ENCODE measurements at places on chromosomes 3 and 15.

DNA sequence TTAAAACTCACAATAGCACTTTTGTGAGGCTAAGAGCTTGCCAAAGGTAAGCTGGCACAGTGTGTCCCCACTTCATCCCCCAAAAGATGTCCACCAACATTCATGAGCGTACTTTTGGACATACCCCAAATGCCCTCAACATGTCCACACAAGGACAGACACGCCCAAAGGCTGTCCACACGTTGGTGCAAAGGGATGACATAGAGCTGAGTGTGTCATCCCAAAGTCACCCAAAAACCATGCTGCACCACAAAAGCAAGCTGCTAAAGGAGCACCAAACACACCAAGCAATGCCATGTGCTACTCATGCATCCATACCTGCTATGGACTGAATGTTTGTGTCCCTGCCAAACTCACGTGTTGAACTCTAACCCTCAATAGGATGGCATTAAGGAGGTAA, 57.9 kb downstream of the KLF13 start:
- DNase-seq, result no peak

DNA sequence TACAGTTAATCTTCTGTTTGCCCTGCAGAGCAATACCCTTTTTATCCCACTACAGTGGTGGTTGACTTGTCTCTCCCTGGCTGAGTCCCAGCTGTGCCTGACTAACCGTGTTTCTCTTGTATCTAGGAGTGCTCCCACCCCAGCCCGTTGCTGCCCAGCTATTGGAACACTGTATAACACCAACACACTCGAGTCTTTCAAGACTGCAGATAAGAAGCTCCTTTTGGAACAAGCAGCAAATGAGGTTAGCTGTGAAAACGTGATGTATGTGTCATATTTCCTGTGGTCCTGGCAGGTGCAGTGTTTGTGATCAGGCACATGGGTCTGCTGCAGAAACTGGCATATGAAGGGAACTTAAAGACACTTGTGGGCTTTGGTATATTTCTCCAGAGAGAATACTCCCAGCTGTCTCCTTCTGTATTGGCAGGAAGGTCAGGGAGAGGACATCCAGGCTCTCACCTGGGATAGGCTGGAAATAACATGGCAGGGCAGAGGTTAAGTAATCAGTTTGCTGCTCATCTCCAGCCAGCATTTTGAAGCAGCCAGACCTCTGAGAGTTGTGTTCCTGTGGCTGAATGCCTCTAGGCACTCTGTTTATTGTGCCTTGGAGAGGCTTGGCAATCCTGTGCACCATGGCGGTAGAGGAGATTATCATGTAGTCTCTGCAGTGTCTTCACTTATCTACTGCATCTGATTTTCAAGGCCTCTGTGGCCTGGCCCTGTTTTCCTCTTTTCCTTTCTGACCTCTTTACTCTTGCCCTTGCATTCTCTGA, 34.8 kb downstream of the ATG7 start:
- no peak for DNase-seq

DNA sequence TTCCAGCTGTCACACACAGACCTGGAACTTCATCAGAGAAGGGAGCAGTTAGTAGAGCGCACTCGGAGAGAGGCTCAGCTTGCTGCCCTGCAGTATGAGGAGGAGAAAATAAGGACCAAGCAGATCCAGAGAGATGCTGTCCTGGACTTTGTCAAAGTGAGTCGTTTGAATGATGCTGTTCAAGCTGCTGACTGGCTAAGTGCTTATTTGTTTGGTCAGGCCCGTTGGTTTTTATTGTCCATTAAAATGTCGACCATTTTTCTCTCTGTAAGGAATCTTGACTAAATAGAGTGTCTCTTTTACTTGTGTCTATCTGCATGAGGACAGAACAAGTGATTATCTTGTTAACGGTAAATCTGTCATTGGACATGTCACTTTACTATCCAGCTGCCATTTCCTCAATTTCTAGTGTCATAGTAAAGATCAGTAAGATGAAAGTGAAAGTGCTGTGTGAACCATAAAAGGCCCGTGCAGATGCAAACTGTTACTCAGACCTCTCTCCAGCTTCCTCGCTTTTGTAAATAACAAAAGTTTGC, 56.9 kb downstream of the LRCH3 start:
- DNase-seq, result no peak

DNA sequence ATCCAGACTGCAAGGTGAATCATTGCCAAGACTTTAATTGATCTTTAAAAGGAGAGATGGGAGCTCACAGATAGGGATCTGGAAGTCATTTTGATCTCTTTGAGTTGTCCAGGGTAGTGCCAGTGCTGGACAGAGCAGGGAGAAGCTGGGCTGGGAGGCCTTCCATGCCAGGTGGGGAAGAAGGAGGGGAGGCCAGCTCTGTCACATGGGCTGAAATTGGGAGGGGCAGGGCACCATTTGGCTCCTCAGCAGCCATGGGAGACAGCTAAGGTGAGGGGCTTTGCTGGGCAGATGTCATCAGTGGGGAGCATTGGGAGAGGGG, 23.4 kb downstream of the SMAD6 start:
- no peak for DNase-seq

DNA sequence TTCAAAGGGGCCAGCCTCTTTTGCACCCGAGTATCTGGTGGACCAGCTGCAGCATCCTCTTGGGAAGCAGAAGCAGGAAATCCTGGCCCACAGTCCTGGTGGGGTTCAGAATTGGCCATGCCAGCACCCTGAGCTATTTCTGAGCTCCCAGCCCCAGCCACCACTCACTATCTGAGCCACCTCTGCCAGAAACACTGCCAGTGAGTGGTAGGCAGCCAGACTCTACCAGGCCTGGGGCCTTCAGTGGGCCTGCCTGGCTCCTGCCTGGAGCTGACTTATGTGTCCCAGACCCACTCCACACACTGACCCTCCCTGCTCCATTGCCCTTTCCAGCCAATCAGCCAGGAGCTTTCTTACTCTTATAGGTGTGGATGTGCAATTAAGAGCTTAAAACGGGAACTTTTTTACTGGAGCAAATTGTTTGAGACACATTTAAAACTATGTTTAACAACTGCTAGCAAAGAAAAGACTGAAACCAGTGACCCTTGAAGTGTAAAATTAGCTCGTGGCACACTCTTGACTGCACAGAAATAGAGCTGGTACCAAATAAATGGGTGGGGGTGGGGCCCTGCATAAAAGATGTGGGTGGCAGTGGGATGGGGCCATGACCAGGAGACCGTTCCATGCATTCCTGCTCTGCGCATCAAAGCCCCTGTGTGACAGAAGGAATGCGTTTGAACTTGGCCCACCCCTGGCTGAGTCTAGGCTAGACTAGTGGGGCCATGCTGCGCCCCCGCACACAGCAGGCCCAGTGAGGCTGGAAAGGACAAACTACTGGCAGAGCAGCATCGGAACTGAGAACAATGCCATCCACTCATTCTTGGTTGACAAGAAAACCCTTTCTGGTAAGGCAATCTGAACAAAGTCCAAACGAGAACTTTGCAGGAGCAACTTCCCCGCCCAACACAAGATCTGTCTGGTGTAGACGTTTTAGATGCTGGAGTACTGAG, 48.0 kb downstream of the CTNNB1 start:
- no peak for DNase-seq

GRCh38 chr15:63727542-63727941, 106.2 kb downstream of the HERC1 start:
- DNase-seq, result no peak

DNA sequence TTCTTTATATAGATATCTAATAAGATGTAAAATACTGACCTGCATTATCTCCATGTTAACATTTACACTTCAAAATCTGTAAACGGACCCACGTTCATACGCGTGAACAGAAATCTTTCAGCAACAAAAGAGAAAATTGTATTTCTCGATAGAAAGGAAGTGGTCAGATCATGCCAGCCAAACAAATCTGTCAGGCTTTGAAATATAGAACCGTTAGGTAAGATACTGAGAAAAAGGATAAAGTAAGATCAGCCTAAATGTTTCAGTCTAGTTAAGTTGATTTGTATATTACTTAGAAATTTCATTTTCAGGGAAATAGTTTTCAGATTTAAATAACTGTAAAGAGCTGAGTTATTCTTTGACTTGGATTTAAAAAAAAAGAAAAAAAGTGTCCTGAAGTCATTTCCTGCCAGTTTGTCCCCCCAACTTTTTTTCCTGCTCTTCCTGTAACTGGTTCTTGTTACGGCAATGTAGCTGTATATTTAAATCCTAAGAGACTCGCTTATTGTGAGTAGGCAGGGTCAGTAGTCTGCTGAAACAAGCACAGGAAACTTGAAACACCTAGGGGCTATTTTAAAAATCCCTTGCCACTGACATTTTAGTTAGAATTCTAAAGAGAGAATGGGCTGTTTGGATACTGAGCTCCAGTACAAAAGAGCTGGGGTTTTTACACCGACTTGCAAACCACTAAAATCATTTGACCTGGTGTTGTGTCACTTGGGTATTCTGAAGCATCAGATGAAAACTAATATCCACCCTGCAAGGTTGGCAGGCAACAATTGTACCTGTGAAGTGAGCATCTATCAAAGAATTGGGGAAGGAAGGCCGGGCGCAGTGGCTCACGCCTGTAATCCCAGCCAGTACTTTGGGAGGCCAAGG, 237.5 kb downstream of the UBE2E2 start:
- DNase-seq, result no peak
